ENCODE measurements at places on chromosomes 12 and 14.

GRCh38 chr12:27385766-27386564 lies 53.3 kb downstream of the BMAL2 start:
- DNase-seq: no peak

DNA sequence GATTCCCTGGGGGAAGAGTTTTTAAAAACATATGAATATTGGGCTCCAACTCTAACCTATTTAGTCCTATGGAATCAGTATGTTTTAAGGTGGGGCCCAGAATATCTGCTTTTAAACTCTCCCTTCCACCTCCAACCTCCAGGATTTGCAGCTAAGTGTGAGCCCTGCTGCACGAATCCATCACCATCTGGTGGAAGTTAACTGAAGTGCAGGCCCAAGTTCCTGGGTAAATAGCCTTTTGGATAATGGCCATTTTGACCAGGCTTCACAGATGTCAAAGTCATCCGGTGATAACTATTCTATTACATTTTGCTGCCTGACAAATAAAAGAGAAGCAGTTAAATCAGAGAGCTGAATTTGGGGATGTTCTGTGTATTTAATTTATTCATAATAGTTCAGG lies 58.1 kb upstream of the RMST start:
- no peak for DNase-seq

DNA sequence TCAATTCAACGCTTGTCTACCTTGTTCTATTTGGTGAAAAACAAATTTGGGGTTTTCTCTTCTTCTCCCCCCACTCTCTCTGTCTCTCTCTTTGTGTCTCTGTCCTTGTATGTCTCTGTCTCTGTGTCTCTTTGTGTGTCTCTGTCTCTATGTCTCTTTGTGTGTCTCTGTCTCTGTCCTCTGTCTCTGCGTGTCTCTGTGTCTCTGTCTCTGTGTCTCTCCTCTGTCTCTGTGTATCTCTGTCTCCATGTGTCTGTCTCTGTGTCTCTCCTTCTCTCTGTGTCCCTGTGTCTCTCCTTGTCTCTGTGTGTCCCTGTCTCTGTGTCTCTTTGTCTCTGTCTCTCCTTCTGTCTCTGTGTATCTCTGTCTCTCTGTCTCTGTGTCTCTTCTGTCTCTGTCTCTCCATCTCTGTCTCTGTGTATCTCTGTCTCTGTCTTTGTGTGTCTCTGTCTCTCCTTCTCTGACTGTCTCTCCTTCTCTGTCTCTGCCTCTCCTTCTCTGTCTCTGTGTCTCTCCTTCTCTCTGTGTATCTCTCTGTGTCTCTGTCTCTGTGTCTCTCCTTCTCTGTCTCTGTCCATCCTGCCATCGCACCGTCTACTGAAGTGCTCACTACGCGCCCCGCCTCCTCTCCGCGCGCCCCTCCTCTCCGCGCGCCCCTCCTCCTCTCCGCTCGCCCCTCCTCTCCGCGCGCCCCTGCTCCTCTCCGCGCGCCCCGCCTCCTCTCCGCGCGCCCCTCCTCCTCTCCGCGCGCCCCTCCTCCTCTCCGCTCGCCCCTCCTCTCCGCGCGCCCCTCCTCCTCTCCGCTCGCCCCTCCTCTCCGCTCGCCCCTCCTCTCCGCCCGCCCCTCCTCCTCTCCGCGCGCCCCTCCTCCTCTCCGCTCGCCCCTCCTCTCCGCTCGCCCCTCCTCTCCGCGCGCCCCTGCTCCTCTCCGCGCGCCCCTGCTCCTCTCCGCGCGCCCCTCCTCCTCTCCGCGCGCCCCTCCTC lies 12.8 kb downstream of the LRCOL1 start:
- peak; percentile 16 for DNase-seq

DNA sequence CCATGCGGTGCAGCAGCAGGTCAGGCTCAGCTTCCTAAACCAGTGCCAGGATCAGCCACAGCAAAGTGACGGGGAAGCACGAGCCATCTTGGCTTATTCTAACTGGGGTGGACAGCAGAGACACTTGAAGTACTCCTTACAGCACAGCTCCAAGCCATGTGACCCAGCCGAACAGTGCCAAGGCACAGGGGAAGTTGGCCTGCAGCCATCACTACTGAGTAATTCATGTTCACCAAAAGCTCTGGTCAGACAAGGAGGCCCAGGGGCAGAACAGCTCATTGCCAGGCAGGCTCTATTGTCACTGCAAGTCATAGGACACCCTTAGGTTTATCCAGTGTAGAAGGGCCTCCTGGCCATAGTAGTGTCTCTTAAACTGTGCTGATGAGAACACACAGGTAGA lies 23.4 kb upstream of the SLC35F4 start:
- DNase-seq: no peak

DNA sequence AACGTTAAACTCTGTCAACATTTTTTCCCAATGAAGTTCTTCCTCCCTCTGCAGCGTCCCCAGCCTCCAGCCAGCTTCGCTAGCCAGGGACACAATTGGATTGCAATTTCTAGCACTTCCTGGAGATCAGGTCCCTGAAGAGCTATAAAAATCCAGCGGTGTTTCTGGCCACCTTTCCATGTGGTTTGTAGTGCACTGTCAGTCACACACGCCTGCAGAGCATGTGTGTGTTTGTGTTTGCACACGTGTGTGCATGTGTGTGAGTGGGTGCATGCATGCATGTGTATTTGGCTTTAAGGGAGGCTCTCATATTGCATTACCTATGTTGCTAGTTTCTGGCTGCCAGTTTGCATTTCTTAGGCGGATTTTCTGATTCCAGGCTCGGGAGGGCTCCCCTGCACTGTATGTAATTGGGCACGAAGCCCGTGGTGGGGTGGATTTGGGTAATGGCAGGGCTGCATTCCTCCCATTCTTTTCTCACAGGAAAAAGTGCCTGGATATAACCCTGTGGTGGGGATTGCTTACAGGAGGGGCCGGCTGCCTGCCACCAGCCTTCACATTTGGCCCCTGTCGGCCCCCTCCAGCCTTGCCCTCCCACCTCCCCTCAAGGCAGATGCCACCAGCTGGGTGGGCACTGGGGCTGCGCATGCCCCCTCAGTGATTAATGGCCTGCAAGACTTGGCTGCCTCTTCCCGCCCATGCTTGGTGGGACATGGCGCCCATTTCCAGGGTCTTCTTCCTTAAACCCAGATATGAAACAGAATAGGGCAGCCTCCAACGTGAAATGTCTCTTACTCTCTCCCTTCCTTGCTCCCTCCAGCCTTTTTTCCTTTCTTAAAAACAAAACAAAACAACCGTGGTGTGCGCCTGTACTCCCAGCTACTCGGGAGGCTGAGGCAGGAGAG lies 74.0 kb downstream of the TSPAN9 start:
- no peak for DNase-seq
